ENCODE measurements at places on chromosomes 12 and 14.

DNA sequence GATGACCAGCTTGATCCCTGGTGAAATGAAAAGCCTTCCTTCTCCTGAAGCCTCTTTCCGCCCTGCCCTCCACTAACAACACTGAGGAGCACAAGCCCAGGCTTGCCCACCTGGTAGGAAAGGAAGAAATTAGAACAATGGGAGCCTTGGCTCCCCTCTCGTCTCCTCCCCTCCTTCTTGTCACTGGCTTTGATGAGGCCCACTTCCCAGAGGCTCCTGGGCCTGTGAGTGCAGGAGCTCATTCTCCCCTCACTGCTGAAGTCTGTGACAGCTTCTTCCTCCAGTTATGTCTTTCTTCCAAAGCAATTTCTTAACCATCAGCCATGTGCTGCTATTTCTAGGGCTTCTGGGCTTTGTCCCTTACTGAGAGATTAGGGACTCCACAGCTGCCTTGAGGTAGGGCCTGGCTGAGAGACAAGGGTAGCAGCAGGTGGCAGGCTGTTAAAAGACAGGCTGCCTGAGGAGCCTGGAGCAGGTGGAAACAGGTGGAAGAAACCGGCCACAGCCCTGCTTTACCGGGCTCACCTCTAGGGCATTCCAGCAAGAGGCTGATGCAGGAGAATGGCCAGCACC is 53.6 kb upstream of the SRSF5 start:
- DNase-seq = peak; percentile 39

DNA sequence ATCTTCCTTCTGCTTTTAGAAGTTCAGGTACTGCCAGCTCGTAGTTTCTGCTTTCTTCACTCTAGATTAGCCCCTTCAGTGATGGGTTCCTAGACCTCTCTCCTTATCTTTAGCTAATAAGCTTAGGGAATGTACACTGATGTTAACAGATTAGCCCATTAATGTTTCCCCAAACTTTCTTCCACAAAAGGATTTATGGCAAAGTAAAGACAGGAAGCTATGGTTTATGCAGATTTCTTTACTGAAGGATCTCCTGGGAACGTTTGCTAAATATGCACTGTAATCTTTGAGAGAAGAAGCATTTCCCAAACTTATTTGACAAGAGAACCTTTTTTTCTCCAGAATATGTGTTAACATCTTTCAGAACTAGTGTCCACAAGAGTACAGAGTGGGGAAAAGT is 4.2 kb downstream of the SOCS4 start:
- DNase-seq = peak; percentile 73

DNA sequence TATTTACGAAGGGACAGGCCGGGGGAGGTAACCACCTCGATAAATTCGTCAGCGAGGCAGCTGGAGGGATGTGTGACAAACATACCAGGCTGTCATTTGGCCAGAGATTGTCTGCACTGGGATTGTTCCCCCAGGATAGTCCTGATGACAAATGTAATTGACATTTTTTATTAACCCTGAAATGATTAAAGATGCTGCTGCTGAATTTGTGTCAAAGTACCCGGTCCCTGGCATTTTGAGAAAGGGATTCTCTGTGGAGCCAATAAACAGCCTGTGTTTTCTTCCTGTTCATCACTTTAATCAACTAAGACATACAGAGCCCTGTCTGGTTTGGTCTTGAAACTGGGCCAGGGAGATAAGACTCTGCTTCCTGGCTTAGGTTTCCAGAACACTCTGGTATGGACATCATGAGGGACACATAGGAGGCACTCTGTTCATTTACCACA is 117.6 kb downstream of the SLC25A47 start:
- DNase-seq = no peak

DNA sequence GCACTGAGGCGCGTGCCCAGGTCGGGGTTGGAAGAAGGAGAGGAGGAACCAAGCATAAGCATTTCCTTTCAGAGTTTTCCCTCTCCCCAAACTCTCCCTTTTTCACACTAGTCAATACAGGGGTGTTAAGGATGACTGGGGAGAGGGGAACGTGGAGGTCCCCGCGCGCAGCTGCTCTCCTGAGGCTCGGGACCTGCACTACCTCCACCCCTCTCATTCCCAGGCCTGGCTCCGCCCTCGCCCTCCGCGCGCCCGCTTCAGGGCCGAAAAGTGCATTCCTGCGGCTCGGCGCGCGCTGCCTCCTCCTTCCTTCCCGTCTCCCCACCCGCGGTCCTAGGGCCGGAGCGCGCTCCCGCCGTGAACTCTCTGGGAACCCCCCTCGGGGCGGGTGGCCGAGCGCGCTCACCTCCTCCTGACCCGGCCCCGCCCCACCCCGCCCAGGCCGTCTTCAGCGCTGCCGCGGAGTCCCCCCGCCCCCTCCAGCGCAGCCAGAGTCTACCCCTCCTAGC is 11.3 kb downstream of the RARG start:
- DNase-seq = peak; percentile 88

DNA sequence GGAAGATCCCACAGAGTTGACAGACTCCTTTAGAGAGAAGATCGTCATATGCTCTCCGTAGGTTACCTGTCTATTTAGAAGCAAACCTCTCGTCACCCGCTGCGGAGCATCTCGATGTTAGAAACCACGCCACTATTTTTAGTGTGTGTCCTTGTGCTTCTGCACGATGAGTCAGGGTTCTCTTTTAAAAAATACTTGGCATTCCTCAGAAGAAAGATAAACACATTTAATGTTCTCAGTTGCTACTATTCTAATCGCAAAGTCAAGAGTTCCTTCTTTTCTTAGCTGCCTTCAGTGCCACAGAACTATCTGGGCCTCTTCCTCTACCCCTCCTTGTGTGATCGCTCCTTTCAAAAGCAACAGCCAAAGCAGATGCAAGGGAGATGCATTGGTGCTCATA is 192.4 kb downstream of the PELI2 start:
- no peak for DNase-seq

DNA sequence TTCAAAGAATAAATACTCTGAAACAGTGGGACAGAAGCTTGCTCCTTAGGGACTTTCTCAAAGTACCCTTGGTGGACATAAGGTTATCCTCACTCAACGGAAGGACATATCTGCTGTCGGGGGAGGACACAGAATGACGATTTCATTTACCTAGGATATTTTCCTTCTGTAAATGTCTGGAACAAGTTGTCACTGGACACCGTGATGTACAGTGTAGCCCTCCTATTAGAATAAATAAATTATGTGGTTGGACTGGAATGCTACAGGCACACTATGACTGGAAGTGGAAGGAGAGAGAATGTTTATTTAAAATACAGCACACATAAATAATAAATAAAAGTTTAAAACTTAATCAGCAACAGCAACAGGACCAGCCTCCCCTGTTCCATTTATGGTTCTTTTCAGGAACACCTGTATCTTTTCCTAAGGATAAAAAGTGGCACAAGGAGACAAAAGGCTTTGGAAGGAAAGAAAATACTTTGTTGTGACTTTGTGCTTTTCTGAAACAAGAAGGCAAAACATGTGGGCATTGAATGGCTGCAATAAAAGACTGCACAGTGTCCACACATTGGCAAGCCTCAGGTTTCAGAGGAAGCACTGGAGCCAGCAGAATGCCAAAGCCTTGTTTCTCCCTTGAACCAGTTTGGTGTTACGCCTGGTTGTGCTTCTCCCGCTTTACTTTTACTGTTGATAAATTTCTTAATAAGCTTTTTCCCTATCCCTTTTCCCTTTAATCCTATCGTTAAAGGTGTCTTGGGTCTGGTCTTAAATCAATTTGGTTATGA is 36.8 kb downstream of the FGD4 start:
- DNase-seq = no peak

- no peak for DNase-seq
Measured at GRCh38 chr12:49941556-49942511, 8.7 kb upstream of the AQP2 start.

DNA sequence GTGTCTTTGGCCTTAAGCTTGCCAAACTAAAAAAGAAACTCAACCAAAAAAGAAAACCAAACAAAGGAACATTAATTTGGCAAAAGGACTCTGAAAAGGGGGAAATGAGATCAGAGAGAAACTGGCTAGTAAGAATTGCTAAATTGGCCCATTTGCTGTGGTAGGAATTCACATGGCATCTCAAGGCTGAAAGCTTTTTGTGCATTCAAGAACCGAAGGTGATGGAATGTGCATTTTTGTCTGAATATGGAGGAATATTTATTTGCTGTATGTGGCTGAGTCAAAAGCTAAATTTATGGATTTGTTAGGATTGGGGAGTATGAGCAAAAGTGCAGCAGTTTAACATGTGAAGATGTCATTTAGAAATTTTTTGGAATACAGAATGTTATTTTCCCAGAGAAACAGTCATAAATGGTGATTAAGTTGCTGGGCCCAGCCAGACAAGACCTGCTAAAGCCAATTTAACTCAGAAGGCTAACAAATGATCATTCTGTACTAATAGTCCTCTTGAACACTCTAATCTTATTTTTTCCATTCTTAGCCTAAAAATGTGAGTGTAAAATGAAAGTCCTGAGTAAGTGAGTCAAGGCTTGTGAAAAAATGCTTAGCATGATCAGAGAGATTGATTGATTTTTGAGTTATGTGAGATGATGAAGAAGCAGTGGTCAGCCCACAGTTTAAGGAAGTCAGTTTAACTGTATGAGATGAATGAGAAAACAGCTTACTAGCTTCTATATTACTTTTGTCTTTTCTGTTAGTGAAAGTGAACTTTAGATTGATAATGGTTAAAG is 94.1 kb downstream of the ANO6 start:
- no peak for DNase-seq

GRCh38 chr12:132566516-132567131 is 43.8 kb downstream of the LRCOL1 start:
- no peak for DNase-seq

- DNase-seq = peak; percentile 3
Measured at GRCh38 chr12:22173177-22173576, 127.2 kb downstream of the CMAS start.

DNA sequence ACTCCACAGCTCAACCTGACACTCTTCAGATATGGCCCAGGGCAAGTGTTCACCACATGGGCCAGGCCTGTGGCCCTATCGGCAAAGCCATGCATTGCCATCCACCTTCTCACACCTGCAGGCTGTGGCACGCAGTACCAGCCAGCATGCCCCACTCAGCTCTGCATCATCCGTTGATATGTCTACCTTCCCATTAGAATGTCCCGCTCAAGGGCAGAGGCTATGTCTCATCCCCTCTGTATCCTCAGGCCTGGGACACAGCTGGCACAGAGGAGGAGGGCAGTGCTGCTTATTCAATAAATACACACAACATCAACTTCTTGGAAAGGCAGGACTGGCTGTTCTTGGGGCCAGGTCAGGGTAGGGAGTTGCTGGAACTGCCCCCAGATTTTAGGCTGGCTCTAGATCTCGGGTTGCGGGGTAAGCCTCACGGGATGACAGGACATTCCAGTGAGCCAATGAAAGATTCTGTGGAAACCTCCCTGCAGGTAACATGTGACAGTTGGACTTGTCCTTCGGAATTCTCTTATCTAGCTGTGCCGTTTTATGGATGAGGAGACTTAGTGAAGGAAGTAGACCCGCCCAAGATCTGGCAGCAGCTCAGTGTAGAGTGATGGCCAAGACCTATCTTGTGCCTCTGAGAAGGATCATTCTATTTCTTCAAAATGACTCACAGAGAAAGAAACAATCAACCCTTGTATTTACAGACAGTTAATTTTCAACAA is 25.6 kb downstream of the SYNE3 start:
- DNase-seq = no peak

DNA sequence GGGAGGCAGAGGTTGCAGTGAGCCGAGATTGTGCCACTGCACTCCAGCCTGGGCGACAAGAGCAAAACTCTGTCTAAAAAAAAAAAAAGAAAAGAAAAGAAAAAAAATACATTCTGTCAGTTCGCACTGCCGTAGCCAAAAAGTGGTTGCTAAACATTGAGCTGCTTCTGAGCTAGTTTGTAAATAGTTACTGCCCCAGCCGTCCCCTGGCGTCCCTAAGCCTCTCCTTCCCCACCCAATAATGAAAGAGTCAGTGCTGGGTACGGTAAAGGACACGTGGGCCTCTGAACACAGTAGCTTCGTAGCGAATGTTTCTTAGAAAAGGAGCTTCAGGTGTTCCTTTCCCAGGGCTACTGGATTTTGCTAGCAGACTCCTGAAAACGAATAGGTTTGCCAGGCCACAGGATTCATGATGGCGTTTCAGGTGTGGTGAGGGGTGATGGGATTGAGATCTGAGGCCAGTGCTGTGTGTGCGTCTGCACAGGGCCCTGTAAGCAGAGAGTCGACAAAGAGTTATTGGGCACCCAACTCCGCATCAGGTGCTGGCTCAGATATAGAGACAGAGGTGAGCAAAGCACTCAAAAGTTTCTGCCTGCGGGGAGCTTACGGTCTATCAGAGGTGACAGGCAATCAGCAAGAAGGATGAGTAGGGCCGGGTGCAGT is 94.1 kb downstream of the LGMN start:
- no peak for DNase-seq

GRCh38 chr12:131221957-131222328 is 268.2 kb downstream of the ADGRD1 start:
- DNase-seq = no peak

DNA sequence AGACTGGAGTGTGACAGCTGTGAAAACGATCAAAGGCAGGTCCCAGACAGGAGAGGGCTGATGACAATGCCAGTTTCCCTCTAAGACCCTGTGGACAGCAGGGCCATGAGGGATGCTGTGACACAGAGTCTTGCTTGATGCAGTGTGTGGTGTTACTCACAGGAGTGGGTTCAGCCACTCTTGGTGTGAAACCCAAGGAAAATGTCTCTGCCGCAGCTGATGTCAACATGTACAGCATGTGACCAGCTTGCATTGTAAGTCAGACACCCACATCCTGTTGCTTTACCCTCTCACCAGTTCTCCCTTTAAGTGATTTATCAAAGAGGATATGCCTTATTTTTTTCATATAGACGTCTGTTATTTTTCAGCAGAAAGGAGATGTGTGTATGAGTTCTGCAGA is 268.6 kb downstream of the BTG1 start:
- no peak for DNase-seq

- no peak for DNase-seq
Measured at GRCh38 chr12:116339800-116340371, 62.4 kb upstream of the MED13L start.

- DNase-seq = peak; percentile 49
Measured at GRCh38 chr12:32896432-32897280, at the start of gene PKP2. PKP2 (minus strand) TSS chr12:32896777; CDS start chr12:32896731, 46 bp downstream.

GRCh38 chr12:530821-531220 is 71.1 kb downstream of the B4GALNT3 start:
- DNase-seq = peak; percentile 83

DNA sequence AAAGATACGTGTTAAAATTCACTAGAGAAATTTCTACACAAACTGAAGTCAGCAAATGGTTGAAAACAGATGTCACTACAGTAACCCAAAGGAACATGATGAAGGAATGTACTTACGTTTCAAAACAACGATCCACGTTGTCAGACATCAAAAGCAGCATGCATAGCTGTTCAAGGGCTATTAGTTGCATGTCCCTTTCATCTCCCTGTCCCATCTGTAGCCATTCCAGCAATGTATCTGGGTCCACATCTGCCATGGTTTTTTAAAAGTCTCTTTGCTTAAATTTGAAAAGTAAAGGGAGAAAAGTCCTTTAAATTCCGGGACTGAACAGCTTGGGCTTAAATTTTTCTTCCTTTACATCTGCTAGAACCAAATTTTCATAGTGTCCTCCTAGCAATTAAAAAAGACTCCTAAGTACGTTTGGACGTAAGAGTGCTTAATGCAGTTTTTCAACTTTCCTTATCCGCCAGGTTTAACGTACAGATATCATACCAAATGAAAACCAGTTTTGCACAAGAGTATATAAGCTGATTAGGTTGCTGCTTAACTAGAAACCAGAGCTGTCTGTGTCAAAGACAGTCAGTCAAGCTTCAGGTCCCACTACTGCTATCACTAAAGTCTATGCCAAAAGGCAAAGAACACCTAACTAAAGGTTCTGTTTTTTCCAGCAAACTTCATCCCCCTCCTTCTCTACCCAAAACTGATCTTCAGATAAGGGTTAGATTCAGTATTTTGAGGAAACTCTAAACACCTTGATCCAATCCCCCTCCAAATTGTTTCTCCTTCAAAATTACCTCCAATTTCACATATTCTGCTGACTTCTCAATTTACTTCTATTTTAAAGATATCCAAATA is 1.7 kb downstream of the HECTD1 start:
- DNase-seq = peak; percentile 42

All from A673 (cell line).